ENCODE measurements at places on chromosomes 6 and 20.

DNA sequence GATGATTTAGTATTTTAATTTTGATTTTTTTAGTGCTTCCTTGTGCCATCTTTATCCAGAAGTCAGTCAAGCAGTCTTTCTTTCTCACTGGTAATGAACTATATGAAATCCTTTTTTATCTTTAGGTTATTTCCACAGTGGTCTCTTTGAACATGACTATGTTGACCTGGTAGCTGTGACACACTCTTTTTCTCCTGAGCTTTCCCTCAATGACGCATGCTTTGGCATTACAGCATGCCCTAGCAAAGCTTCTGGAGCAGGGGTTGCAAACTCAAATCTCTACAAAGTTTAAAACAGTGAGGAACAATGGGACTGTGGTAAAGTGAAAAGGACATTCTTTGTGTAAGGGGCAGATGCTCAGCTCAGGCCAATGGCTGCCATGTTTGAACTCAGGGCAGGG, 4.5 kb upstream of the PLAGL1 start:
- no peak for DNase-seq

DNA sequence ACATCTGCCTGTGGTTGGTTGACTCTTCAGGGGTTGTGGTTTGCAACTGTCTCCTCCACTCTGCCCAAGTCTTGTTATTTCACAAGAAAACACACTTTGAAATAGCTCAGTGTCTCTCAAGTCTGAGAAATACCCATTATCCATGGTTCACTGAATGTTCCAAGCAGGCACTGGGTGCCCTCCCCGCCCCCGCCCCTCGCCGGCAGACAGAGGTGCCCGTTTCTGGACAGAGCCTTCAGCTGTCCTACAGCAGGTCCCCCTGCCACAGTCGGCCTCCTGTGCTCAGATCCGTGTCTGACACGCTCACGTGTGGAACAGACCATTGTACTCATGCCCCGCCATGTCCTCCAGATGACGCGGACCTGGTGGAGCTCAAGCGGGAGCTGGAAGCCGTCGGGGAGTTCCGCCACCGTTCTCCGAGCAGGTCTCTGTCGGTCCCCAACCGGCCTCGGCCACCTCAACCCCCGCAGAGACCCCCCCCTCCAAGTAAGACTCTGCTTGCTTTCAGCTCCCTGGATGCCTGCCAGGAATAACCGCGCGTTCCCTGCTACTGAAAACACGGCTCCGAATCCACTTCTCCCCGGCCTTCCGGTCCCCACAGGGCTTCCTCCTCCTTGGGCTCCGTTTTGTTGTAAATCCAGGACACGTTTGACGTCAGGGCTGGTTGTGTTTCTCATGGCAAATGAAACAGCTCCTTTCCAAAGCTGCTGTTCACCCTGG, 81.4 kb downstream of the SERAC1 start:
- no peak for DNase-seq

DNA sequence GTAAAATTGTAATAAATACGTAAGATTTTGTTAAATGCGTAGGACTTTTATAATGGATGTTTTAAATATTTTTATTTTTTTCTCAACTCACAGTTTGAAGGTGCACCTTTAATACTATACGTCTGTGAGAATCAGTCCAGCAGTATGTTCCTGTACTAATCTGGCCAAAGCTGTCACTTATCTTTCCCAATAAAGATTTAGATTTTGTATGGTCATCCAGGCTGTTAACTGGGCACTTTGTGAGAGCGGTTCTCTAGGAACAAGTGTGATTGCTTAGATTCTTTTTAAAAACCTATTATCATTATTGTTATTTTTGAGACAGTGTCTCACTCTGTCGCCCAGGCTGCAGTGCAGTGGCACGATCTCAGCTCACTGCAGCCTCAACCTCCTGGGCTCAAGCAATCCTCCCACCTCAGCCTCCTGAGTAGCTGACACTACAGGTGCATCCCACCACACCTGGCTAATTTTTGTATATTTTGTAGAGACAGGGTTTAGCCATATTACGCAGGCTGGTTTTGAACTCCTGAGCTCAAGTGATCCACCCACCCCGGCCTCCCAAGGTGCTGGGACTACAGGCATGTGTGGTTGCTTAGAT, 1.7 kb downstream of the DCBLD1 start:
- no peak for DNase-seq

- DNase-seq: no peak
Measured at GRCh38 chr6:150560004-150560883, 39.4 kb upstream of the PLEKHG1 start.

DNA sequence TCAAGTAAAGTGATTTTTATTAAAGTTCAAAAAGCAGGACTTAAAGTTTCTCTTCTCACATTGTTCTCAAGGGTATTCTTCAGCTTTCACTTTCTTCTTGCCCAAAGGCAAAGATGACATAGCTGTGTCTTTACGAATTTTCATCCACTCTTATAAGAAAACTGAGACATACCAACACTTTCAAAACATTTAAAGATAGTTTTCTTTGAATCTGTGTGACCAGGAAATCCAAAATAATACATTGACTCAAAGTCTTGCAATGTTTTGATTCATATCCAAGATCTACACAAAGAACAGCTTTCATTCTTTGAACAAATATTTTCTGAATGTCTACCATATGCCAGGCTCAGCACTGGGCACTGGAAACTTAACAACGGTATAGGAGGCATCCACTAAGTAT, 117.9 kb downstream of the SIM1 start:
- no peak for DNase-seq

DNA sequence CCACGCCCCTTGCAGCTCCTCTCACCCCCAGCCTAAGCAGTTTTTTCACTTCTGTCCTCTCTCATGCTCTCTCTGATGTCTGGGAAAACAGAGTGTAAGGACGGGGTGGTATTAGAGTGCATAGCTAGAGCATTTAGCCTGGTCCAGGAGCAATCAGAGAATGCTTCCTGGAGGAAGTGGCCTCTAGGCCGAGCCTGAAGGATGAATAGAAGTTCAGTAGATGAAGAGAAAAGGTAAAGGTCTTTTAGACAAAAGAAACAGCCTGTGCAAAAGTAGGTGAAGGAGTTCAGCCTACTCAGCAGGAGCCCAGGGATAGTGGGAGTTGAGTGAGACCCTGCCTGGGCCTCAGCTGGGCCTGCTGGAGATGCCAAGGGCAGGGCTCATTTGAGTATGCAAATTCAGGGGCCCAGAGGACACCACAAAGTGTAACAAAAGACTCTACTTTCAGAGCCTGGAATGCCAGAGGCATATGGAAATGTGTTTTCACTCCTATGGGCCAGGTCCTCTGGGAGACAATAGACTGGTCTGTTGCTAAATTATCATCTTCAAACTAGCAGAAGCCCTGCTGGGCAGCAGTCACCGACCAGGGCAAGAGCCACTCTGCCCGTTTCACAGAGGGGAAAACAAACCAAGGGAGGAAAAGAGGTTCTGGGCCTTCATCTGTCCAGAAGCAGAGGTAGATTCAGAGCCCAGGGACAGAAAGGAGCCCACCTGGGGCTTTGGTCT, 19.7 kb upstream of the TM9SF4 start:
- DNase-seq: no peak

DNA sequence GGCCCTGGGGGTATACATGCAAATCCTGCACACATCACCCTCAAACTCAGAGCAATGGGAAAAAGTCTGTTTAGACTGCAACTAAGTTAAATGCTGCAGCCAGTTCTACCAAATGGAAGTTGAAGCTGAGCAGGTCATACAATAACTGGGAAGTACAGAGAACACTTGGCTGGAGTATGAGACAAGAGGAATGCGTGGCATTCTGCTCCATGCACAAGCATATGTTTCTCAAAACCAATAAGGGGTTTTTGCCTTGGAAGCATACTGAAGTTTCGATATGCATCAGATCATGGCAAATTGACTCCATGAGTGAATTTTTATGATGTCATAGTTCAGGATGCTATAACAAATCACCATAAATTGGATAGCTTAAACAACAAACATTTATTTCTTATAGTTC, 193.8 kb downstream of the COL12A1 start:
- no peak for DNase-seq

DNA sequence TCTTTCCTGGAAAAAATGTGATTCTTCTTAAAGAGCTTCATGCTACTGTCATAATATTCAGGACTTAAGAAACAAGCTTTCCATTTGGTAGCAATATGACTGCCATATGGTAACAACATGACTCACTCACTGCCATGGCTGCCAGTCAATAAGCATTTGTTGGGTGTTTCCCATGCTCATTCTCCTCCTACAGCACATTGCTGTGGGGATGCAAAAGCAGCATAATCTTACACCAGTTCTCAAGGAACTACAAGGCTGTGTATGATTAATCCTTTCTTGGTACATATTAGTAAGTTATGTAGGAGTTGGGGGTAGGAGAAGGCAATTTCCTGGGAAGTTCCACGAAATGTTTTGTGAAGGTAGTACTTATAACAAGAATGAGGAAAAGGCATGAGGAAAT, 76.7 kb downstream of the CEP162 start:
- DNase-seq: no peak

DNA sequence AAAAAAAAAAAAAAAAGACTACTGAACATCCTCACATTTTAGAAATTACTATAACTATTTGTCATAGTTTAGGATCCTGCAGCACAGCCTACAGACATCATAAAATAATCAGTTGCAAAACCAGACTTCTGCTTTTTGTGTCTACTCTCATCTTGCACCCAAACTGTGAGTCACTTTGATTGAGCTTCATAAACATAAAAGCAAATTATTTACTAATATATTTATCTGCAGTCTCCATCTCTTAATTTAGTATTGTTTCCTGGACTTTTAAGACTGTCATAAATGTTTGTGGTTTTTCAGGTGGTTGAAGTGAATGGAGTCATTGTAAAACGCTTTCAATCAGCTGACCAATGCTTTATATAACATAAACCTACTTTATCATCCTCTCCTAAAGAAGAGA, 14.8 kb upstream of the CALHM6 start:
- DNase-seq: no peak

GRCh38 chr20:13322621-13323020, 101.5 kb downstream of the ISM1 start:
- no peak for DNase-seq

- DNase-seq: no peak
Measured at GRCh38 chr6:162907876-162908481, 180.2 kb downstream of the PACRG start.

DNA sequence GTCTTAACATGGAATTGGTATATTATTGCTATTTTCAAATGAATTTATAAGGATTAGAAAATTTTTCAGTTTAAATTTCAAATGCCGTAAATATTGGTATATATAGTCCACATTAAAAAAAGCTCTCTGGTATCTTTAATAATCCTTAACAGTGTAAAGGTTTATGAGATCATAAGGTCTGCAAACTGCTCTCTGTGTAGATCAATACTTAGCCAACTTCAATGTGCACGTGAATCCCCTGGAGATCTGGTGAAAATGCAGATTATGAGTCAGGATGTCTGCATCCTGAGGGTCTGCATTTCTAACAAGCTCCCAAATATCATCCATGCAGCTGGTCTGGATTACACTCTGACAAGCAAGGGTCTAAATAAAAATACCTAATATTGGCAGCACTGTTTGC, 43.5 kb downstream of the LAMA4 start:
- DNase-seq: no peak

DNA sequence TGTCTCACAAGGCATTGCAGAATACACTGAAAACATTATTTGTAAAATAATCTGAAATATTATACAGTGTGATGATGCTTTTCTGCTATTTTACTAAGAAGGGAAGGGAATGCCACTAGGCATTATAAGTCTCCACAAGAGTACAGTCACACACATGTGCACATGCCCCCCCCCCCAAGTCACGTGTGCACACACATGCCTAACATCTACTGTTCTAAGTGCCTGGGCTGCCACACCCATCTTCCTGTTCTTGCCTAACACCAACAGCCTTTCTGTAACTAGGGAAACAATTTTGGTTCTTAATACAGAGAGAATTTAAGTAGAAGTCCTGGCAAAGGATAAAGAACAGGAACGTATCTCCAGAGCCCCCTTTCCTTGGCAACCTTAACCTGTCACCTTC, 58.2 kb upstream of the BCLAF1 start:
- DNase-seq: no peak

DNA sequence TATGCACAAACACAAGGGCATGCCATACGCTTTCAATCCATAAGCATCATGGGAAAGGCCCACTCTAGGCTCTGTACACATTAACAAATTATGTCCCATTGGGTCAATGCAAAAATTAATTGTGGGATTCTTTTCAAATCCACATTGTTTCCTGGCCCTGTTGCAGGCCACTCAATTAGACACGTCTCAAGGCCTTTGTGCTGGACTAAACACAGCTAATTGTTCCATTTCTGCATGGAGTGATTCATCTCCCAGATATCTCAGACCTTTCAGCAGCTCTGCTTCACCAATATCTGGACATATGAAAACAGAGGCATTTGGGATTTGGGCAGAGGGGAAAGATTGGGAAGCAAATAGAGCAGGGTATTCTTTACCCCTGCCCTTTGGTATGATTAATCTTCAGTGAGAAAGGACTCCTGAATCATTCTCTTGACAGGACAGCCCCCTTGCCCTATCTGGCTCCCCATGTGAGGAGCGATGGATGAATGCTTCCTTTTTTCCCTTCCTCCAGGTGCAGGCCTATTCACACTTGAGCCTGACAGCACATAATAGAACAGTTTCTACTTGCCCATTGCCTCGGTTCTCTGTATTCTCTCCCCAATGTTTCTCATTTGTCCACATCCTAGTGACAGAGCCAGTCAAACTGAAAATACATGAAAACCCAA, 547.6 kb downstream of the HAO1 start:
- DNase-seq: no peak

DNA sequence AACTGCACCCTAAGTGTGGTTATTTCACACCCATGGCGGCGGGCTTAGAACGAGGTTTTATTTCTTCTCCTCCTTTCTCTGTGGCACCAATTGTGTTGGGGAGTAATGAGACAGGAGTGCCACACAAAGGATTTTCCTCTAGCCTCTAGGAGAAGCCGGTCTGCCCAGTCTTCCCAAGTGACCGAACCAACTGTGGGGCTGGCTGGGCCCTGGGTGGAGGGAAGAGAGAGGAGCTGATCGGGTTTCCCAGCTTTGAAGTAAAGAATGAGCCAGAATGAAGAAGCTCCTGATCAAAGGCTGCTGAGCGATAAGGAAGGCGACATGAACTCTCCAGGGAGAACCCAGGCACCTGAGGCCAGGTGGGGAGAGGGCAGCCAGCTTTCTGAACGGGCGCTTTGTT, 616.0 kb upstream of the BTBD3 start:
- DNase-seq: no peak

GRCh38 chr20:5056801-5057599, 55.7 kb upstream of the SLC23A2 start:
- peak; percentile 67 for DNase-seq

DNA sequence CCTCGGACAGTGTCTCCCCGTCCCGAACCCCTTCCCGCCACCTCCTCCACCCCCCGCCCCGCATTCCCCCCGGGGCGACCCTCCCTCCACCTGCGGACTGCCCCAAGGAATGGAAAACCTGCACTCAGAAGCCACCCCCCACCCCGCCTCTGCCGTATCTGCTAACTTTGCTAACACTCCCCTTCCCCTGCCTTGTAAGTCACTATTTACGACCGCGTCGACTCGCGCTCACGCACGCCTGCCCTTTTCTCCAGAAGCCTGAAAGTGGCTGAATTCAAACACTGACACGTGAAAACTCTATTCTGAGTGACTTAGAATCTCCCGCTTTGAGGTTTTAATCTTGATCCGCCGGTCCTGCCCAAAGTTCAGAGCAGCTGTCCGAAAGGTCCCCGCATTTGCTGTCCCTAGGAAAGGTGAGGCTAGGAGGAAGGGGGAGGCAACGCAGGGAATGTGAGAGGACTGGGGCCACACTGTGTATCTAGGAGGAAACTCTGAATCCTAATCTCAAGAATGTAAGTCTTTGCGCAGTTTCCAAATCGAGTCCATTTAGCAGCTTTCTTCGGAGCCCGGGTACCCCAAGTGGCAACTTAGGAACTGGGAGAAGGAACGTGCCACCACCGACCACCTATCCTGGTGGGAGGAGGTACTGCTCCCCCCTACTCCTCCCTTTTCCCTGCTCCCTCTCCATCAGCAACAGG, 9.3 kb upstream of the POU3F2 start:
- DNase-seq: no peak

Data from activated CD4-positive, alpha-beta T cell treated with anti-CD3 and anti-CD28 coated beads, Interleukin-2, amount 50 U/mL, for 4 hours (primary cell).